ENCODE measurements at places on chromosomes 11 and 22.
A peak's percentile ranks its signal among the peaks of the same experiment; 100 is the strongest.

GRCh38 chr11:61626580-61627380 lies 45.9 kb upstream of the SYT7 start:
- no peak for DNase-seq

DNA sequence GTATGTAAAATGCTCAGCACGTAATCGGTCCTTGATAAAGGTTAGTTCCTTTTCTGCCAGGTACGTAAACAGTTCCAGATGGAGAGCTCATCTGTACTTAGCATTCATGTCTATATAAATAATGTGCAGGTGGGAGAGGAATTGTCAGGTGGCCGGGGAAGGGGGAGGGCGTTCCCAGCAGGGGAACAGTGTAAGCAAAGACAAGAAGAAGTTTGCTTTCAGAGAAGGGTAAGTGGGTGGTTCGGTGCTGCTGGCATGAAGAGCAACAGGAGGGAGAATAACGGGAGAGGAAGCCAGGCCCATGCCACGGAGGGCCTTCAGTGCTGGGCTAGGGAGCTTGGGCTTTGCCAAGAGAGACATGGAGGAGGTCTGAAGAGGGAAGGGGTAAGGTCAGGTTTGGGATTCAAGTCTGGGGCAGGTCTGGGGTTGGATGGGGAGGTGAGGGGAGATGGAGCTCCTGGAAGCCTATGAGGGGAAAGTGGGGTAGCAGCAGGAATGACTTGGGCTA lies 11.4 kb upstream of the WNT11 start:
- no peak for DNase-seq

DNA sequence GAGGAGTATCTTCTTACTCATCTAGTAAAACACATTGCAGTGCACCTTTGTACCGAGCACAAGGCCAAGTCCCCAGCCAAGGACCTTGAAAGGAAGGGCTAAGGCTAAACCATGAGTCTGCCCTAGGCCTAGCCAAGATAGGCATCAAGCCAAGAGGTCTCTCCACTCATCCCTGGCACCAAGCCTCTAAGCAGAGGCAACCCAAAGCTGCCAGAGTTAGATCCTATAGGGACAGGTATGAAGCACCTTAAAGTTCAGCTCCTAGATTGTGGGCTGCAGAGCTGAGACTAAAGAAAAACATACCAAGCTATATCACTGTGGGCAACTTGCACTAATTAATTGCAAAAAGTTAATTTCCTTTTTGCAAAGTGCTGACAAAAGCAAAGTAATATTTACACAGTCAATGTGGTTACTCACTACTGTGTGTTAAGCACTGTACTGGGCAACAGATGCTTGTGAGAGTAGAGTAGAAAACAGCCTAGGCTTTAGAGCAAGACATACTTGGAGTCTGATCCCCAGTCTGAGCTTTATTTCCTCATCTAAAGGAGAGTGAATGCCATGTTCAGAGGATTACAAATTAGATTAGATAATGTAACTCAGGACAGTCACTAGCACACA lies 7.2 kb downstream of the COA4 start:
- no peak for DNase-seq

GRCh38 chr11:31763296-31763695 lies 47.8 kb downstream of the PAX6 start:
- no peak for DNase-seq

DNA sequence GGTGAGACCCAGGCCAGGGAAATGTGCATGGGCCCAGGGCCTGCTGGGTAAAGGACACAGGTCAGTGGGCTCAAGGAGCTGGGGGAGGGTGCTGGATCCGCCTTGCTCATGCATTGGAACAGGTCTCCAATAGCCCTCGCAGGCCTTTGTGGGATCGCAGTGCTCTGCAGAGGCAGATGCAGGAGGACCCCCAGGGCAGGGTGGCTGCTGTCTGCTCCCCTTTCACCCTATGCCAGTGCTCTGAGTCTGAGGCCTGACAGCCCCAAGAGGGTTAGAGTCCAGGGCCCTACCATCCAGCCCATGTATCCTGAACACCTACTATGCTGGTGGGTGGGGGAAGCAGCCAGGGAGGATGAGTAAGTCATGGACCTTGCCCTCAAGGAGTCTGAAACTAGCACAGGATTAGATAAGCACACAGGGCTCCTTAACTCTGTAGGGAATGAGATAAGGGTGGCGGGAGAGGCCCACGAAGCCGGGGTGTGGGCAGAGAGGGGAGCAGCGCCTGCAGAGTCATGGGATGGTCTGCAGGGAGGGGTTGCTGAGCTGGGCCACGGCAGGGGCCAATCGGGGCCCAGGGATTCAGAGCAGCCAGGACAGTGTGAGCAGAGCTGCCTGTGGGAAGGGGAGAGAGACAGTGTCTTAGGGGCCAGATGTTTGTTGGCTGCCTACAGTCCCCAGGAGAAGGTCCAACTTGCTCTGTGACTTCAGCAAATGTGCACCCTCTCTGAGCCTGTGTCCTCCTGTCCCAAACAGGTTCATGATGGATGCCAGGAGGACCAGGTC lies 10.5 kb upstream of the EHD1 start:
- no peak for DNase-seq

GRCh38 chr22:43432883-43433415 lies 21.1 kb downstream of the MPPED1 start:
- no peak for DNase-seq

DNA sequence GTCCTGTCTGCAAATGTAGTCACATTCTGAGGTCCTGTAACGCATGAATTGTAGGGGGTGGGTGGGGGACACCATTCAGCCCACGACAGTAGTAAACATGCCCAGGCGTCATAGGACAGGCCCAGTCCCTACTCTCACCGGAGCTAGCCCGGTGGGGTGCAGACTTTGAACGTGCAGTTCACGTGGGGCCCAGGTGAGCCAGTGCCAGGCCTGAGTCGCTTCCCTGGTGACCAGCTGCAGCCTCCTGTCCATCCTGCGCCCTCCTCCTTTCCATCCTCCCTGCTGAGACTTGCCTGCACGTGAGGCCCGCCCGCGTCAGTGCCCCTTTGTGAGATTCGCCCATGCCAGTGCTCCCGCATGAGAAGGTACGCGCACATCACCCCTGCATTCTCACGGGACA lies 116.8 kb downstream of the WNT7B start:
- no peak for DNase-seq

- no peak for DNase-seq
These were observed 127.4 kb downstream of the SPON1 start for GRCh38 chr11:14089690-14090462.

DNA sequence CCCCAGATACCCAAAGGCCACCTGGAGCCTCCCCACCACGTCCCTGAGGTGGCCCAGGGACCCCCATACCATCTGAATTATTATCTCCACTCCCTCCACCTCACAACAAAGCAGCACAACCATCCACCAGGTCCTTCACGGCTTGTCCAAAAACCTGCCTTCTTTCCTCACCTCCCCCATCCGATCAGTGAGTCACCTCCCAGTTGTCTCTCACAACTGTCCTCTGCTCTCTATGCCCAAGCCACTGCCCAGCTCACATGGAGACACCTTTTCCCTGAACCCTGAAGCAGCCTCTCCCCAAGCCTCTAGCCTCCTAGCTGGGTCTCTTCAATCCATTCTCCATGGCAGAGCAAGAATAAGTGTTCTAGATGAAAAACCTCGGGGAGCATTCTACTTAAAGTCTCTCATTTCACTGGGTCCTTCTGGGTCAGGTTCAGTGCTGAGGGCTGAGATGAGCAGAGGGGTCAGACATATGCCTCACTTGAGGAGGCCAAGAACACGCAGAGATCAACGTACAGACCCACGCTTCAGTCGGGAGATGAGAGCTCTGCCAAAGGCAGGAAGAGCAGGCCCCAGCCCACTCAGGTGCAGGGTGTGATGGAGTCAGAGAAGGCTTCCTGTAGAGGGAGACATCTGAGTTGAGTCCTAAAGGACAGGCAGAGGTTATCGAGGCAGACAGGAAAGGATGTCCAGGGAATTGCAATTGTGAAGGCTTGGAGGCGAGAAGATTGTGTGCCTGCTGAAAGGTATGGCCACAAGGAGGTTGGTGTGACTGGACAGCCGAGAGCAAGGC lies 74.7 kb downstream of the PDE2A start:
- DNase-seq, result no peak

DNA sequence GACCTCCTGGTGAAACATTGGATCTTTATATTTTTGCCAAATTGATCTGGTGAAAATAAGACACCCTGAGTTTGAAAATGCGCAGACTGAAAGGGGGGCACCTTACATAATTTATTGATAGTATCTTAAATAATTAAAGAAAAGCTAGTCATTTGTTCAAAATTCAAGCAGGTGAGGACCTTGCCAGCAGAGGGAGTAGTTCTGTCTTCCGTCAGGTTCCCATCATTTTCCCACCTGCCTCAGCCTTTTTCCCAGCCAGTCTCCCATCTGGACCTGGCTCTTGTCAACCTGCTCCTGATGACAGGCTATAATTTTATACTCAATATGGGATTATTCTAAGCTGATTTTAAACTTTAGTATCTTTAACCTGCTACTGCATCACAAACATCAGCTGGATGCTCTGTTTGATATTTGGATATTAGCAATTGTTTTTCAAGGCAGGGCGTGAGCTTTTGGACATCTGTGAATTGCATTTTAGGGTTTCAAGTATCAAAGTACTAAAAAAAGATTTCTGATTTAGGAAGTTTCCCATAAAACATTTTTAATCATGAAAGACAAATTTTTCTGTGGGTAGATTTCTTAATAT lies 132.0 kb downstream of the ELP4 start:
- DNase-seq, result no peak

GRCh38 chr11:66133216-66133775 lies 63.2 kb downstream of the PACS1 start:
- DNase-seq, result no peak

GRCh38 chr11:10438458-10438857 lies 16.6 kb upstream of the AMPD3 start:
- no peak for DNase-seq

GRCh38 chr11:116333001-116333535 lies 439.7 kb downstream of the BUD13 start:
- DNase-seq, result no peak

DNA sequence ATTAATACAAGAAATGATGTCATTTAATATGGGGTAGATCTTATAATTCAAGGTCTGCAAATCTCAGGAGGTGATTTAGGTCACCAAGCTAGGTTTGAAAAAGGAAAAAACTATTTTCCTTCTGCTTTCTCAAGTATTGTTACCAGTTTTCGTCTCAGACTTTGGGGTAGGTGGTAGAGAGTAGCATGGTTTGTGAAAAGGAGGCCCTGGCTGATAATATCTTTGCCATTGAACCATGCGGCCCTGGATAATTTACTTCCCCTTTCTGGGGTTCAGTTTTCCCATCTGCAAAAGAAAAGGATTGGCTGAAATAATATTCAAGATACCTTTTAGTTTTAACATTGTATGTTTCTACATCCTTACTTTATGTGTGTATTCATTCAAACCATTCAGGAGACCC lies 92.1 kb downstream of the WNT11 start:
- no peak for DNase-seq

DNA sequence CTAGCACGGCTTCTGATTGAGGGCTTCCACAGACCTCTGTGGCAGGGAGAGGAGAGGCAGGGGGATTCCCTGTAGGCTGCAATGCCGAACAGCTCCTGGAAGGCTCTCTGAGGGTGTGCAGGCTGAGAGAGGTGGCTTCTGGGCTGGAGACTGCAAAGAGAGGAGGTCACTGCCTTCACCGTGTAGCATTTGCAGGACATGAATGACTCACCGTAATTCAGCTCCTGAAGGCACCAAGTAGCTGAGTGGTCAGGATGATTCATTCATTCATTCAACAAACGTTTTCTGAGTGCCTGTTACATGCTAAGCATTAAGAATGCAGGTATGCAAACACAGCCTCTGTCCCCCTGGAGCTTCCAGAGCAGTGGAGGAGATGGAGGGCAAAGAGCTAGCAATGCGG lies 18.0 kb upstream of the EIF3D start:
- DNase-seq, result no peak

DNA sequence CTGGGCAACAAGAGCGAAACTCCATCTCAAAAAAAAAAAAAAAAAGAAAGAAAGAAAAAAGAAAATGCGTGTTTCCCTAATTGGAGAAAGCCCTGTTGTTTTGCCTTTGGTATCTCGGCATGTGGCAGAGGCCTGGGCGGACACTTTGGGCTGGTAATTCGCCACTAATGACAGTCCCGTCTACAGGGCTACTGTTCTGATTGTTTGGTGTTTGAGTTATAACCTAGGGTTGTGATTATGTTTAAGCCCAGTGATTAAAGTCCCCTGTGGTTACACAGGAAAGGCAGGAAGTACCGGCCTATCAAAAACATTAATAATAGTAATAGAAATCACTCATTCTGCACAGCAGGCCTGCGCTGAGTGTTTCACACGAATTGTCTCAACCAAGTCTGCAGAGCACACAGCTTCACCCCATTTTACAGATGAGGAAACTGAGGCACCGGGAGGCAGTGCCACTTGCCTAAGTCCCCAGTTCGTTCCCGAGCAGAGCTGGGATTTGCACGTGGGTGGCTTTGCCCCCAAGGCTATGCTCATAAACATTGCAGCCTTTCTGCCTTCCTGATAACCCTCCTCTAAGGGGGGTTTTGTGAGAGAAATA lies 39.1 kb upstream of the GRAMD4 start:
- no peak for DNase-seq

DNA sequence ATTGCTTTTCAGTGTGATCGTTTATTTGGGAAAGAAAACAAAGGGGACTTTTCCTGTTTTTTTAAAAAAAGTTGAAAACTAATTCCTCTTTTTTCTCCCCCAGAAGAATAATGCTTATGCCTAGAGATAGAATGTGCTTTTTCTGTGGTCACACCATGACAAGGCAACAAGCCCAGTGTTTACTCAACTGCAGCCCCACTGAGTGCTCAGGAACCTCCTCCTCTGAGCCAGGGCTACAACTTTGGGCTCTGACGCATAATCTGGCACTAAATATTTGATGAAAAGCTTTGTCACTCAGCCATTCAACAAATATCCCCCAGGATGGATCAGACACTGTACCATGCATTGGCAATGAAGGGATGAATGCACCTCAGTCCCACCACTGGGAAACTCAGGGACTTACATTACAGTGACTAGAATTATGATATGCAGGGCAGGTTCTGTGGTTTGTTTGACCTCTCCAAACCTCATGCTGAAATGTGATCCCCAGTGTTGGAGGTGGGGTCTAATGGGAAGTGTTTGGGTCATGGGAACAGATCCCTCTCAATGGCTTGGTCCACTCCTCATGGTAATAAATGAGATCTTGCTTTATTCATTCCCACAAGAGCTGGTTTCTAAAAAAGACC lies 155.9 kb downstream of the CCDC34 start:
- DNase-seq, result no peak

- DNase-seq, result no peak
These were observed 21.8 kb downstream of the MYO7A start for GRCh38 chr11:77149716-77150392.

- DNase-seq, result peak; percentile 5
These were observed 638 bp downstream of the PARVA start for GRCh38 chr11:12377824-12378593.

DNA sequence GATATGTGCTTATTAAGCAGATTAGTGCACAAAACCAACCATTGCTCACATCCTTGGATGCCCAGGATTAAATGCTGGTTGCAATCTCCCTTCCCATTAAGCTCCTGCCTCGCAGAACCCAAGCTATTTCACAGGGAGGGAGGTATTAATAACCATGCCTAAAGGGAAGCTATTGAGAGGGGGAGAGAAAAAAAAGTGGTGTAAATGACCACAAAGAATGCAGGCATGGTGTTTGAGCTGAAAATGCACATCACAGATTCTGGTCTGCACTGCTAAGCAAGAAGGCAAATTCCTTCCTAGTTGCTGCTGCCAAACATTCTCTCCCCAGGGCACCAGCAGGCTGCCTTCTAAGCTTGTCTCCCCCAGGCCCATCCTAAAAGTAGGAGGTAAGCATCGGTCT lies 92.0 kb upstream of the ISX start:
- DNase-seq, result no peak

GRCh38 chr11:115391160-115391559 lies 113.1 kb downstream of the CADM1 start:
- DNase-seq, result no peak
